ENCODE measurements at places on chromosomes 5 and 9. TPM values are rescaled to one million over a fixed set of nuclear protein-coding genes. Genes with fewer than 3 reads are reported as not detected.

DNA sequence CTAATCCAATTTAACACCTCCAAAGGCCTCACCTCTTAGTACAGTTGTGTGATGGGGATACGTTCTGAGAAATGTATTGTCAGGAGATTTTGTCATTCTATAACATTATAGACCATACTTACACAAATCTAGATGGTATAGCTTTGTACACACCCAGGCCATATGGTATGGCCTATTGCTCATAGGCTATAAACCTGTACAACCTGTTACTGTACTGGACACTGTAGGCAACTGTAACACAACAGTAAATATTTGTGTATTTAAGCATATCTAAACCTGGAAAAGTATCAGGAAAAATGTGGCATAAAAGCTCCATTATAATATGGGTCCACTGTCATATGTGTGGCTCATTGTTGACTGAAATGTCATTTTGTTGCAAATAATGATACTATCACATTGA lies 12.1 kb downstream of the ACER2 start:
- no peak for DNase-seq

DNA sequence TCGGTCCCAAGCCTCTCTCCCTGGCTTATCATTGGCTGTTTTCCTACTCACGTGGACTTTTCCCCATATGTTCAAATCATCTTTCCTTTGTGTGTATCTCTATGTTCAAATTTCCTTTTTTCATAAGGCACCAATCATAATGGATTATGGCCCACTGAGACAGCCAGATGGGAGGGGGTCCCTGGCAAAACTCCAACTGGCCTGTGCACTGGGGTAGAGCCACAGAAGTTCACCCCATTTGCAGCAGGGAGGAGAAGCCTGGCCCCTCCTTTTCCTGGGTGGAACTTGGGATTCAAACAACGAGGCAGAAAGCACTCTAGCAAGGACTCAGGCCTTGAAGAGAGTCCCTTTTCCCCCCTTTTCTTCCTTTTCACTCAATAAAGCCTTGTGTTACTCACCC lies 362.4 kb downstream of the CDH18 start:
- DNase-seq, result no peak

GRCh38 chr5:93294199-93294598 lies 286.8 kb downstream of the NR2F1-AS1 start:
- DNase-seq, result no peak

FOXD4L4 gene
- not detected for total RNA-seq

- DNase-seq, result no peak
Observed at GRCh38 chr9:111891910-111892499, 4.6 kb upstream of the UGCG start.

Data from epithelial cell of proximal tubule (primary cell).